Activated CD8-positive, alpha-beta memory T cell treated with anti-CD3 and anti-CD28 coated beads for 1 hour (primary cell): ENCODE measurements at places on chromosomes 7 and 10.

DNA sequence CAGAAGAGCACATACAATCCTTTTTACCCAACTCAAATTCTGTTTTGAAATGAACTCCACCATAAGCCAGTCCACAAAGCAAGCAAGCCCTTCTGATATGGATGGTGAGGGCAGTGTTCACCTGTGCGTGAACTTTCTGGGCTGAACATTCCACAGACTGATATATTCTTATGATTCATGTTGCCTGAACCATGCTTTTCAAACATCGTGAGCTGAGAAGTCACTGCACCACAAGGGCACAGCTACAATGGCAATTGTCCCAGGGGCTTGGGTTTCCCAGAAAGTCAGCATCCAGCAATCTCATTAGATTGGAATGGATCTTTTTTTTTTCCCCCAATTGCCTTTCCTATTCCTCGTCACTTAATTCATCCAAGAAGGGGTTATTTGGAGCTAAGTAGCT lies 86.9 kb upstream of the ZNF438 start:
- no peak for DNase-seq

- no peak for DNase-seq
Measured at GRCh38 chr7:98034081-98035035, 44.4 kb upstream of the OCM2 start.

GRCh38 chr7:93821463-93821862 lies 69.1 kb downstream of the TFPI2 start:
- no peak for DNase-seq

DNA sequence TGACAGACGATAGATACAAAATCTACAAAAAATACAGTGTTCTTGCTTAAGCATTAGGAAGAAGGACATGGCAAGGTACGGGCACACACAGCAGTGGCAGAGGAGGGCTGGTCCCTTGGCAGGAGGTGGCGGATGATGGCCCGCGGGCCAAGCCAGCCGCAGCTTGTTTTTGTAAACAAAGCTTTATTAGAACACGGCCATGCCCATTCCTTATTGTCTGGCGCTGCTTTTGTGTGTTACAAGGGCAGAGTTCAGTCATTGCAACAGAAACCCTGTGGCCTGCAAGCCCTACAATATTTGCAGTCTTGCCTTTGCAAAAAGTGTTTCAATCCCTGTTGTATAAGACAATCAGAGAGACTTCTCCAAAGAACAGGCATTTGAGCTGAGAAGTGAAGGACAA lies 30.7 kb downstream of the FGFR2 start:
- DNase-seq, result no peak

GRCh38 chr7:40760987-40761386 lies 626.2 kb downstream of the SUGCT start:
- DNase-seq, result no peak

DNA sequence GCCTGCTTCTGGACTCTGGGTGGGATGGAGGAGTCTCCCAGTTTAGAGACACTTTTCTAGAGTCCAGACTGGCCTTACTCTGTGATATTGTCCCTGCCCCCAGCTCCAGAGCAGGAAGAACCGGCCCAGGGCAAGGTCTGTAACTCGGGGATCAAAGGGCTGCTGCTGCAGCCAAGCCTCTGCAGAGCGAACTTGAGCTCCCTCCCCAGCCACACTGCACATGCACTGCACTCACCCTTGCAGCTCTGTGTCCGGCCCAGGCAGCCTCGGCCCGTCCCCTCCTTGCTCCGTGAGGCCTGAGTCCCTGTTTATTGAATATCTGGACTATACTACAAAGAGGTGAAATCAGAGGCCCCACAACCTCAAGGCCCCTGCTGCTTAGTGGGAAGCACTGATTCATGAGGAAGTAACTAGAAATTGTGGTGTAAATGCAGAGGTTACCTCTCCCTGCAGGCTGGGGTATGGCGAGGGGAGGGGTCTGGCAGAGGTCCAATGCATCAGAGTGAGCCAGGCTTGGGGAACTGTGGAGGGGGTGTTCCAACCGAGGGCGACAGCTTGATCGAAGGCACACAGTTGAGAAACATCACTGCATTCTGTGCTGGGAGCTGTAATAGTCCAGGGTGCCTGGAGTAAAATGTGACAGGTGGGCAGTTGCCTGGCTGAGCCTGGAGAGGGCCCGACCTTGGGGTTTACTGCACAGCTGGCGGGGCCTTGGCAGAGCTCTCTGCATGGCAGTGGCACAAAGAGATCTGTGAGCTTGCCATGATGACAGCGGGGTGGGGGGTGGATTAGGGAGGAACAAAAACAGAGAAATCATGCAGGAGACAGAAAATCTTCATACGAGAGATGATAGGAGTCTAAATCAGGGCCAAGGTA lies 49.1 kb downstream of the AOC1 start:
- no peak for DNase-seq

- DNase-seq, result no peak
Measured at GRCh38 chr7:139687980-139688632, 89.7 kb downstream of the HIPK2 start.

GRCh38 chr7:38274486-38274885 lies 1.1 kb upstream of the TARP start:
- DNase-seq, result no peak

DNA sequence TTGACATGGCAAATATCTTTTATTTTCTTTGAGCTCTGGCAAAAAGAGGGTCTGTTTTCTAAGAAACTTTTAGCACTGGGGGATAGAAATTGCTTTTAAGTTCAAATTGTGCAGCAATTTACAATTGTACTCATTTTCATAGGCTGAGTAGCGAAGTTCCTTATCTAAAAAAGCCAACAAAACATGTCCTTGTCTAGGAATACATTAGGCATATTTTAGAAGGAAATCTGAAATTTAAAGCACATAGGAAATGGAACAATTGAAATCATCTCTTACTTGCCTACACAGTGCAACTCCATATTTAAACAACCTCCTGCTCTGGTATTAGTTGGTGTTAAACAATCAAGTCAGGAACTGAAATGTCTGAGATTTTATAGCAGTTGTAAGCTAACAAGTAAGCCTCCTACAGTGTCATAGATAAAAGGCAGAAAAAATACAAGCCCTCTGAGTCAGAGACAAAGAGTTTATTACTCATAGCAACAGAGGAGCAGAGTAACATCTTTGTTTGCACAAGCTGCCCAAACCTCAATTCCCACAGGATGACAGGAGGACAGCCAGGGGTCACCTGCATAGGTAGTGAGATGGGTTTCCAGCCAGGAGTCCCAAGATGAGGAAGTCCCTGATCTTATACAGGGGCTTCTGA lies 280.2 kb upstream of the HGF start:
- DNase-seq, result no peak

GRCh38 chr7:31702354-31702753 lies 15.3 kb downstream of the PPP1R17 start:
- DNase-seq, result no peak

DNA sequence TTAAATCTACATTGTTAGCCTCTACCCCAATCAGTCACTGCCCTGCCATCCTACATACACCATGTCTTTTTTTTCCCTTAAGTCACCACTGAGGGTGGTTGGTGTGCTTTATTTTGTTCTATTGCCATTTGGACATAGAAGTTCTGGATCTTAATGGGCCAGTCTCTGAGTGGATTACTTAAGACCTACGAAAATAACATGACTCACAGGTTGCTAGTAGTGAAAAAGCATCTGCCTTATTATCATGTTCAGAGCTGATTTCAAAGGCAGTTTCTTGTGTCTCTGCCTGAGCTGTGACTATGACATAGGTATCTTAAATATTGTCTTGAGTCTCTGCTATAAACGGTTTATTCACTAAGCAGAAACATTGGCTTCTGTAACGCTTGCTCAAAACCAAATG lies 410.8 kb downstream of the MDFIC start:
- DNase-seq, result no peak

DNA sequence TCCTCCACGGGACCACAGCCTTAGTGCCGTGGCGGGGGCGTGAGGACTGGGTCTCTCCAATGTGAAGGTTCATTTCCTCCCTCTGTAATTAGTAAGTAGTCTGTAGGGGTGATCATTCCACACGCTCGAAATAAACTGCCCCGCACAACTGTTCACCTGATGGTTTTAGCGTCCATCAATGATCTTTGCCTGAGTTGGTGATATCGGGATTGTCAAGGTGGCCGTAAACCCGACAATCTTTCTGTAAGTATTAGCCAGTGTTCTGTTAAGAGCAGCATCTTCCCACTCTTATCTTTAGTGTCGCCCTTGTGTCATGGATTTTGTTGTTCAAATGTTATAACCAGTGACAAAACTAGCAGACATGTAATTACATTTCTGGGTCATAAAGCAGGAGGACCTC lies 17.7 kb downstream of the AGAP3 start:
- no peak for DNase-seq

DNA sequence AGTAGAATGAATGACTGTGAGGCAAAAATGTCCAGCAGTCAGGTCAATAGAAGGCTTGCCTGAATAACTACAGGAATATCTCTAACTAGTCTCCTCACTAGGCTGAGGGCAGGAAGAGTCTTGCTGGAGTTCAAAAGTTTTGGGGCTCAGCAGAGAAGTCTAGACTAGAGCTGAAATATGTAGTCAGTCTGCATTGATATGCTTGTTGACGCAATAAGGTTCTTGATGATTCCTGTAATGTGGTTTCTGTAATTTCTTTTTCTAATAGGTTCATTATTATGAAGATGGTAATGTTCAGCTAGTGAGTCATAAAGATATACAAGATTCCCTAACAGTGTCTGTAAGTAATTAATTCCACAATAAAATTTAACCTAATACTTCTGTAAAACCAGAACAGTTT lies 41.5 kb upstream of the ST7 start:
- no peak for DNase-seq

DNA sequence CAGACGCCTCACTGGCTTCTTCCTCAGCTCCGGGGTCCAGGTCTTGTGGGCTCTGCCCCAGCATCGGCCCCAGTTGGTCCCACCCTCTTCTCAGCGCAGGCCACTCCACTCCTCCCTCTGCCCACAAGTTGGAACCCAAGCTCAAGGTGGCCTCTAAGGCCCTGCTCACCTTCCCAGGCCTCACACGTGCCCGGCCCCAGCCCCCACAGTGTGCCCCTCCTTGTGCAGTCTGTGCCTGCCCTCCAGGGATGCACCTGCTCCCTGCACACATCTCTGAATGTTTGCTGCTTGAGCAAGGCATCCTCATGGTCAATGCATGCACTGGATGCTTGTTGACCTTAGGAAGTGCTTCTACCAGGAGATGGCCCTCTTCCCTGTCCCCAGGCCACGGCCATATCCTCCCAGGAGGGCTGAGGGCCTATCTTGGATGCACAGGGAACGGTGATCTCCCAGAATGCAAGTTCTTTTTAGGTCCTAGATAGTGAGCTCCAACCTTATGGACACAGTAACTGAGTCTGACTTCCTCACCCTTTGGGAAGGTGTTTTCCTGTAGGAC lies 7.7 kb upstream of the AEBP1 start:
- no peak for DNase-seq

DNA sequence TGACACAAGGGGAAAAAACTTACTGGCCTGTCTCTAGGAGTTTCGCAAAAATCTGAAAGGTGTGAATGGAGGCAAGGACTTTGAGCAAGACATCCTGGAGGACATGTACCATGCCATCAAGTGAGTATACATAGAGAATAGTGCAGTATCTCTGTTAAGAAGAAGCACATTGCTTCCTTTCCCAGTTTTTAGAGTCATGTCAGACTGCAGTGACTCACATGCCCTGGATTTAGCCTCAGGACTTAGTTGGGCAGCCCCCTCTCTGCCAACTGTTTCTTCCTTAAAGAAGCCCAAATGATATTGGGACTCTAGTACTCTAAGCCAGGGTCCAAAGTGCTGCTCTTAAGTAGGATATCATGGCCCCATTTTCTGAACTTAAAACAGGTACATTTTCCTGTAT lies 28.1 kb upstream of the NFKB2 start:
- DNase-seq, result no peak

DNA sequence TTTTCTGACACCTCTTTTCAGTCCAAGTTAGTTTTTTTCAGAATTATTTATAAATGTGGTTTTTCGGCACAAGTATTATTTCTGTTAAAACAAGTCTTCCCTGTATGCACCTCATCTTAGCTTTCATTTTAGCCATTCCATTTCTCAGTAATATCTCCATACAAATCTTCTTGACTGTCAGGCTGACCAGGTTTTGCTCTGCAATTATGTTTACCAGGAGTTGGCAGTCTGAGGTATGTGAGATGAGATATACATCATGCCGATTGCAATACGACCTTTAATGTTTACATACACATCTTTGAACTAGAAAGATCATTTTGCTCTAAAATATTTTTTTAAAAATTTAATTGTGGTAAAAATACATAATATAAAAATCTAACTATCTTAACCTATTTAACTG lies 209.8 kb downstream of the GPR158 start:
- no peak for DNase-seq

DNA sequence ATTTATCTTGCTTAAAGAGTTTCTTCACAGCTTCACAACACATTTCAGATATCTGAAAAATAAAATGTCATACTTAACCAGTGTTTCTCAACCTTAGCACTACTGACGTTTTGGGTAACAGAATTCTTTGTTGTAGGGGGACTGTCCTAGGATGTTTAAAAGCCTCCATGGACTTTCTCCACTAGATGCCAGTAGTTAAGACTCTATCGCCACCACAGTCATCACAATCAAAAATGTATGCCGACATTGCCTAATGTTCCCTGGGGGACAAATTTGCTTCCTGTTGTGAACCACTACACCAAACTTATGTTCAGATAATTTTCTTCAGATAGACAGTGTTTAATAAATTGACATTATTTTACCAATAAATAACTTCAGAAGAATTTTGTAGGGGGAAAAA lies 13.4 kb downstream of the NOC3L start:
- DNase-seq, result no peak

GRCh38 chr7:134941185-134941900 lies 45.0 kb upstream of the AGBL3 start:
- DNase-seq, result no peak

DNA sequence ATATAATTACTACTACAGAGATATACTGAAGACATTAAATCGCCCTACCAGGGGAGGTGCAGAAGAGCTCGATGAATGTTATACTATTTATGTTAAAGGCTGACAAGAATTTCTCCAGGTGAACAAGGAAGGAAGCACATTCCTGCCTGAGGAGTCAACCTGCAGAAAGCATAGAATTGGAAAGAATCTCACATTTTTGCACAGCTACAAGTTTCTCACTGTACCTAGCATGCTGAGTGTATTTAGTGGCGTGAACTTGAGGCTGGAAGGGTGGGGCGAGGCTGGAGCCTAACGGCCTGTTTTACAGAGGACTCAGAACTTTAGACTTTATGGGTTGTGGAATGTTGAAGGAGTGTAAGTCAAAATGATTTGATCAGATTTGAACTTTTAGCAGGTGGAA lies 373.6 kb upstream of the LRGUK start:
- DNase-seq, result no peak

GRCh38 chr7:157614457-157615020 lies 277.7 kb downstream of the DNAJB6 start:
- no peak for DNase-seq

DNA sequence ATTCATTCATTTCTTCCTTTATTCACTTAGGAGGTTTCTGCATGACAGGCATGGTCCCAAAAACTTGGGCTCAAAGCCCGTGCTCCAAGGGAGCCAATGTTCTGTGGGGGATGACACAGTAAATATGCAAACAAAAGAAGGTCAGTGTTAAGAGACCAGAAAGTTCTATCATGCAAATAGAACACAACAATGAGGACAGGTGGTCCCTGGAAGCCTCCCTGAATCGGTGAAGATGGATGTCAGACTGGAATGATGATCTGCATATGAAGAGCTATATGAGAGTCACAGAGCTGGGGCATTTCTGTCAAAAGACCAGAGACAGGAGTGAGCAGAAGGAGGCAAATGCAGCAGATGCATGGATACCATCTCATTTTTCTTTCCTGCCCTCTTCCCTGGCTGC lies 129.0 kb downstream of the ABCA13 start:
- no peak for DNase-seq
